HAP-1 (cell line): ENCODE measurements at places on chromosomes 5 and 9.

DNA sequence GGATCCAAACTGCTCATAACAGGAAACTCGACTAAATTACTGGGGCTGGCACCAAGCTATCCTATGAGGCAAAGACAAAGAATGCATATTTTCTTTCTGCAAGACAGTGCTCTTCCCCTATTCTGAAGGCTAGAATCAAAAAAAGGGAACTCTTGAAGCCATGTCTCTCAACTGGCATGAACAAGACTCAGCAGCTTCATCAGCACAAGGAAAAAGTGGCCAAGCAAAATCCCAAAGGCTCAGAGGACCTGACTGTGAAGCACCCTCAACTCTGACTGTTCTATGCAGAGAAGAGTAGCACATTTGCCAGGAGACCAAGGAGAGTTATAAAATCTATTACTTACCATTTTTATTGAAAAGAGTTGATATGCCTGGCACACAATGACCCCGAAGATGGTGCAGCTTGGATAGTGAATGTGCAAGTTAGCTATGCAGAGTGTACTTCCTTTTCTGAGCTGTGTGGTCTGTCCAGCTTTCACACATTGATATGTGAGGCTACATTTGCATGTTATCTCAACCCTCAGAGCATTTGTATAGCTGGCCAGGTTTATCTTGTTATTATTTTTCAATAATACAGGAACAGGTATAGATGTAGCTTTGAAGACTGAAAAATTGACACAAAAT is 51.0 kb upstream of the FYB1 start:
- no peak for DNase-seq

DNA sequence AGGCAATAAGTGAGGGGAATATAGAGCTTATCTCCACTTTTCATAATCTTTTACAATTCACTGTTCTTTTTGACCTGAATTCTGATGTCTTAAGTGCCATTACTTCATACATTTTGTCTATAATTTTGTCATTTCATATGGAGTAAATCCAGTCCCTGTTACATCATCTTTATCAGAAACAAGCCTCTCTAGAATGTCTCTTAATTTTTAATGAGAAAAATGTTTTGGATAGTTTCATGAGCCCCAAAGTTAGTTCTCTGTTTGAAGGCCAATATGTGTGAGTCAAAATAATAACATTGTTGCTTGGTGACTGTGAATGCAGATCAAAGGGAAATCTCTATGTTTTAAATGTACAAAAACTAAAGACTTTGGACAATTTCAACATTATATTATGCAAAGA is 329.6 kb upstream of the ARRDC3 start:
- no peak for DNase-seq

GRCh38 chr5:80964491-80964890 is 4.3 kb downstream of the RASGRF2 start:
- no peak for DNase-seq

DNA sequence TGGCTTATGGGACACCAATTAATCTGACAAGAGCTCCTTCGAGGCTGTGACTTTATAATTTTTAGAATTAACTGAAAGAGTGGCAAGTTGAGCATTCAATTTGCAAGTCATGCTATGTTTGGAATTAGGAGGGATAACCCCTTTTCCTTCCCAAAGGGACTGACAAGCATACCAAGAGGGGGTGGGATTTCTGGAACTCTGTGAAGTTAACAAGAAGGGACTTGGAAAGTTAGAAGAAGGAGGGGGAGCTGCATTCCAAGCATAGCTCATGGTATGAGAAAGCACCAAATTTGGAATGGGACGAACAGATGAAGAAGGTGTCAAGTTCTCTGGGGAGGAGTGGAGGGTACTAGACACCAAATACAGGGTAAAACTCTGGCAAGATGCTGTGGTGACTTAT is 8.9 kb upstream of the PALM2AKAP2 start:
- no peak for DNase-seq

DNA sequence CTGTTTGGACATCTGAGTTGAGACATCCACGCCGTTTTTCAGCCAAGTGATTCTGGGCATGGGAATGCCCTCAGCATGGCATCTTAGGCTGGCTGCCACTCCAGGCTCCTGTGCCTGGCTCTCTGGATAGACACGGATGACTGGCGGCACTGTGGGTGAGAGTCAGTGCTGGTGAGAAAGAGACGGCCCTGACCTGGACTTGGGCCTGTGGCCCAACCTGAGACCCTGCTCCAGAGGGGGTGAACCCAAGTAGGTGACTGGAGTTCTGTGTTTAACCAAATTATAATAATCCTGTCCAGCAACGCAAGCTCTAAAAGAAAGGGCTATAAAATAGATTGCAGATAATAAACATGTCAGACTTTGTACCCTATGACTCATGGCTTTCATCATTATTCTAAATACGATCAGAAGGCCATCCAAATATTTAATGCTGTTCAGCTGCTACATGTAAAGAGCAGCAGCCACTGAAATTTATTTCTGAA is 173.9 kb downstream of the HSPA4 start:
- no peak for DNase-seq

- DNase-seq: no peak
These were observed 4.4 kb upstream of the DIAPH1 start for GRCh38 chr5:141623186-141623585.

DNA sequence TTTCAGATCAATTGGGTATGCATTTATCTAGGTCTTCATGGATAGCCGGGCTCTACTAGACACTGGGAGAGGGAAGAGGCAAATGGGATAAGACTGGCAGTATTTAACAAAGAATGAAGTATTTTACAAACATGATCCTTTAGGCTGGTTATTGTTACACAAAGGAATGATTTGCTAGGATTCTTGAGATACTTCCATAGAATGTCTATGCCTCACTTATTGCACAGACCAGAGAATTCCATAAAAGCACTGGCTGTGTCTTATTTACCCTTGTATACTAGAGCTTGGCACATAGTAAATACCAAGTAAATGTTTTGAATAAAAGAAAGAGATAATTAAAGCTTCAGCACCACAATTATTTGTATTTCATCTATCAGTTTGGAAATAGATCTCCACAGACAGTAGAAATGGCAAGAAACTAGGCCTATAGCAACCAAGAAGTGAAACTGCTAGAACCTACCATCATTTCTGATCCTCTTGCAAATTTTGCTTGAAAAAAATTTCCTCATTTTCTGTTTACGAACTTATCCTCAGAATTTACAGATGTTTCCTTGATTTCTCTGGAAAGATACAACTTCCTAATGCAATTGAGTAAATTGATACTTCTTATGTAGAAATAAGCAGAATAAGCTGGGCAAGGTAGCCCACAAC is 3.8 kb downstream of the PDCD1LG2 start:
- DNase-seq: no peak

DNA sequence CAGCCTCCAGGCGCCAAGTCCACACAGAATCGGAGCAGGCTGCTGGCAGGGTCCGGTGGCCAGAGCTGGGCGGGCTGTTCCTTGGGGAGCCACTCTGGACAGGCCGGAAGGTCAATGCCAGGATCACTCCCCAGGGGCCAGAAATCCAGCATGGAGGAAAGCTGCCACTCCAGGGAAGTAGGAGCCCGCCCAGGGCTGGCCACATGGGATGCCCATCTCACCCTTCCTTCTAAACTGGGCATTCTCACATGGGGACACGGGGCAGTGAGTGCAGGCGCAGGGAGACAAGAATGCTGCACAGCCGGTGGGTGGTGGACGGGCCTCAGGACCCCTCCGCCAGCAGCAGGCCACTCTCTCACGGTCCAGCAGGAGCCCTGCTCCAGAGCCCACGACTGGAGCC is 58.2 kb downstream of the ADAMTS2 start:
- DNase-seq: no peak

- no peak for DNase-seq
These were observed 8.4 kb downstream of the DAPK1 start for GRCh38 chr9:87505869-87506678.

DNA sequence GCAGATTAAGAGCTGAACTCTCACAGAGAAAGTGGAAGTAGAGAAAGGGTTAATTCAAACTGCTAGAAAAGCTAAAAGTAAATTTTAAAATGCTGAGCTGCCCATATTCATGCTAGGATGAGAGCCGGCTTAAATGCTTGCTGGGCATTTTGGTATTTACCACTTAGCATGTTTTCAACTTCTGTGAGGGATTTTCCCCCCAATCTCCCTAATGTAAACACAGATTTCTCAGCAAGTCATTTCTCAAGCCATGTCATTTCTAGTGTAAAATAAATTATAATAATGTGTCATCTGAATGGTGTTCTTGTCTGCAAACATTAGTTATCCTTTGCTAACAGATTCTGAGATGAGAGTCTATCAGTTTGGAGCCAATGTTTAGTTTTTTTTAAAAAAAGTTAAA is 22.3 kb downstream of the RPS23 start:
- DNase-seq: no peak

GRCh38 chr9:129290606-129291005 is 112.5 kb upstream of the IER5L start:
- DNase-seq: peak; percentile 5

DNA sequence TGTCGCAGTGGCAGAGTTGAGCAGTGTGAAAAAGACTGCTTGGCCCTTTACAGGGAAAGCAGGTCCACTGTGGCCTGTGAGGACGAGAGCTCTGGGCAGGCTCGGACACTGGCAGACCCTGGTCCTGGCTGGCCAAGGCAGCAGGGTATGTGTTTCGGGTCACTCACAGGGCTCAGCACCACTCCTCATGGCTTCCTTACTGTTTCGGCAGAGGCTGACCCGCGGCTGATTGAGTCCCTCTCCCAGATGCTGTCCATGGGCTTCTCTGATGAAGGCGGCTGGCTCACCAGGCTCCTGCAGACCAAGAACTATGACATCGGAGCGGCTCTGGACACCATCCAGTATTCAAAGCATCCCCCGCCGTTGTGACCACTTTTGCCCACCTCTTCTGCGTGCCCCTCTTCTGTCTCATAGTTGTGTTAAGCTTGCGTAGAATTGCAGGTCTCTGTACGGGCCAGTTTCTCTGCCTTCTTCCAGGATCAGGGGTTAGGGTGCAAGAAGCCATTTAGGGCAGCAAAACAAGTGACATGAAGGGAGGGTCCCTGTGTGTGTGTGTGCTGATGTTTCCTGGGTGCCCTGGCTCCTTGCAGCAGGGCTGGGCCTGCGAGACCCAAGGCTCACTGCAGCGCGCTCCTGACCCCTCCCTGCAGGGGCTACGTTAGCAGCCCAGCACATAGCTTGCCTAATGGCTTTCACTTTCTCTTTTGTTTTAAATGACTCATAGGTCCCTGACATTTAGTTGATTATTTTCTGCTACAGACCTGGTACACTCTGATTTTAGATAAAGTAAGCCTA is 15.7 kb downstream of the SQSTM1 start:
- DNase-seq: no peak

GRCh38 chr5:134818776-134819175 is 27.0 kb upstream of the C5orf24 start:
- no peak for DNase-seq

DNA sequence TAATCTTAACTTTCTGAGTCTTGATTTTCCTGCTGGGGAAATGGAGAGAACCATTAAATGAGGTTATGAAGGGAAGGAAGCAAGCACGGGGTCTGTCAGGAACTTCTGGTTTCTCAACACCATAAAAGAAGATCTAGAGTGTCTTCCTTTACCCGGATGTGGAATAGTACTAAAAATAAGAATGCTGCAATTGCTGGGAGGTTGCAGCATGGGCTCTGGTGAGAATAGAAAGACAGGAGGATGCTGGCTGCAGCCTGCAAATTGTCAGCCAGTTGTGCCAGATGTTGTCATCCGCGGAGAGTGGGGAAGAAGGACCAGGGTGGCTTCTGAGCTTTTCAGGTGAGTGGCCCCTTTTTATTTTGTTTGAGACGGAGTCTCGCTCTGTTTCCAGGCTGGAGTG is 69.3 kb upstream of the STC2 start:
- DNase-seq: no peak

DNA sequence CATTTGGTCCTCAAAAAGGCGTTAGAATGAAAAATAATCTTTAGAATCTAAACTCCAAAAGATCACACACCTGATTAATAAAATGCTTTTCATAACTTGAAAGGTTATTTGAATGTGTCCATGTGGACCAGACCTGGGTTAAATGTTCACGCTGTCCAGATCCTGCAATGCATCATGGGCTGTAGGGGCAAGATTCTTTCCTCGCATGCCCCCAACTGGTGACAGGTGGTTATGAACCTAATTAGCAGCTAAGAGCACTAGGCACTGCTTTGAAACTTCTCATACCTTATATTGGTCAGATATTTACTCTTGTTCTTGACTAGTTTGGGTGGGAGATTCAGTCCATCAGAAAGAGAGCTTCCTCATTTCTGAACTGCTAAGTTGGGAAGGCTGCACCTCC is 19.3 kb upstream of the PIP5K1B start:
- peak; percentile 6 for DNase-seq

GRCh38 chr5:60578315-60578714 is 121.7 kb downstream of the DEPDC1B start:
- no peak for DNase-seq

DNA sequence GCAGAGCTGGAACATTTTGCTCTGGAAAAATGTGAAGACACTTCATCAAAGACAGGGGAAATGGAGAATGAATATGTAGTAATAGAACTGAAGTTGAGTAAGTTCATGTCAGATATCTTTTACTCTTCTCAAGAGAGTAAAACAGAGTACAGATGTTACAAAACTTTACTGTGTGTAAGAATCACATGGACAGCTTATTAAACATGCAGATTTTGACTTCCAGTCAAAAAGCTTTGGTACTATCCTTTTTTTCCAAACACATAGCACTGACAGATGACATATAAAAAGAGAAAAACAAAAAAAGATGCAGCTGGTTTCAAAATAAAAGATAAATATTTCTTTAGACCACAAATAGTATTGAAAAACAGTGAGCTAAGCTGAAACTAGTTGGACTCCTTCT is 115.4 kb downstream of the FBN2 start:
- no peak for DNase-seq

DNA sequence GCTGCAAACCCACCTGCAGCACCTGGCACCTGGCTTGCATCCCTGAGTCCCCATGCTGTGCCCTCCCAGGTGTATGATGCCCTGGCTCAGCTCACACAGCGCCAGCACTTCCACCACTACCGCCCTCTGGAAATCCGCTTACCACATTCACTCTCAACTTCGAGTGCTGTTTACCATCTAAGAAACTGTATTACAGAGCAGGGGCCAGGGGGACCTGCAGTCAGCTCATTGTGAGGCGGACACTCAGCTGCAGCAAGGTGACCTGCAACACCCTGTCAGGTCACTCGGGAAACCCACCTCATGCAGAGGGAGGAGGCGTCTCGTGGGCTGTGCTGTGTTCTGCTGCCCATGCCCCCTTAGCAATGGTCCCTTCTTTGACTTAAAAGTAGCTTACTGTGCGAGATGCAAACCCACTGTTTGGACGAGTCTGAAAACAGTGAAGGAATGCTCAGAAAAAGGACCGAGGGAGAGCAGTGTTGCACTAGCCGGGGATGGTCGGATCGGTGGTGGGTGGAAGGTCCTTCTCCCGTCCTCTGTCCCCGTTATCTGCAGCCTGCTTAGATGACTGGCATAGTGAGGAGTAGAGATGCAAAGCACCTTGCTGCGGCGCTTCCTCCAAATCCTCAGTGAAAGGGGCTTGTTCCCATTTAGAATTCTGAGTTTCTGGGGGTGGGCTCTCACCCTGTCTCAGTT is 55.2 kb upstream of the CTSL start:
- no peak for DNase-seq

GRCh38 chr5:107889387-107889786 is 218.7 kb upstream of the EFNA5 start:
- DNase-seq: no peak

- DNase-seq: peak; percentile 39
These were observed 81.2 kb downstream of the ALDH1A1 start for GRCh38 chr9:72871685-72872084.
